Adrenal gland (tissue), 19 donors: ENCODE measurements at places on chromosomes 7 and 10. TPM values are rescaled to one million over a fixed set of nuclear protein-coding genes. Genes with fewer than 3 reads are reported as not detected.

SFMBT2 gene
- 5.4 TPM for polyA plus RNA-seq

GRCh38 chr10:80498833-80499741, 38.6 kb upstream of the SH2D4B start:
- peak overlapping the region; percentile 91 for H3K27ac ChIP-seq
- no peaks in the 10 kb centered on the region for H3K36me3 ChIP-seq
- peak; percentile 92 for DNase-seq

DNA sequence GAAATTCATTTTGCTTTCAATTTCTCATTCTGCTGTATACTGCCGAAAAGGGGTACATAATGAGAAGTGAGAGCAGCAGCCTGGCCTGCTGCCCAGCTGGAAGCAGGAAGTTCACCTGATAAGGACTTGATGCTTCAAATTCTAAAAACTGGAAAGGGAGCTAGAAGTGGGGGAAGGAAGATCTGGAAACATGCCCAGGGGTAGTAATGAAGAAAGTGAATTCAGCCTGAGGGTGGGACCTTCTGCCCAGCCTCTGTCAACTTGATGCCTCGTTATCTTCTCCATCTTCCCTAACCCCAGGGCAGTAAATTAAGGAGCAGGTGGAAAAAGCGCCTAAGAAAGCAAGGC, 69.4 kb downstream of the ARMH3 start:
- DNase-seq: no peak
- H3K27me3 ChIP-seq: no peaks in the 10 kb centered on the region
- peak overlapping the region; percentile 68 for H3K27ac ChIP-seq
- H3K36me3 ChIP-seq: no peaks in the 10 kb centered on the region

ATP6V0A4 gene
- polyA plus RNA-seq: not detected

RINT1 gene
- polyA plus RNA-seq: 20.1 TPM
